ENCODE measurements at places on chromosomes 2 and 18. TPM values are rescaled to one million over a fixed set of nuclear protein-coding genes. Genes with fewer than 3 reads are reported as not detected.

The DNAJC5G gene
- not detected for total RNA-seq

The COMMD1 gene
- total RNA-seq = 39.7 TPM

The AQP4 gene
- not detected for total RNA-seq

The SERPINB7 gene
- total RNA-seq = 2.3 TPM

The THSD7B gene
- not detected for total RNA-seq

The KATNAL2 gene
- 1.4 TPM for total RNA-seq

The PLA2R1 gene
- total RNA-seq = 2.7 TPM

The VWC2L gene
- not detected for total RNA-seq

The CYS1 gene
- total RNA-seq = 1.2 TPM

The ALPI gene
- total RNA-seq = not detected

The FEZ2 gene
- 82.9 TPM for total RNA-seq

The FAM228A gene
- total RNA-seq = not detected

The ZNF396 gene
- 0.61 TPM for total RNA-seq

The ITGB6 gene
- total RNA-seq = 0.79 TPM

The DCAF17 gene
- total RNA-seq = 9.4 TPM

The UGT1A3 gene
- 0.19 TPM for total RNA-seq

Data from A549 treated with ZK216348 at 1 μM for 4 hours (cell line).